ENCODE measurements at places on chromosomes 13 and 19.
A peak's percentile ranks its signal among the peaks of the same experiment; 100 is the strongest.

DNA sequence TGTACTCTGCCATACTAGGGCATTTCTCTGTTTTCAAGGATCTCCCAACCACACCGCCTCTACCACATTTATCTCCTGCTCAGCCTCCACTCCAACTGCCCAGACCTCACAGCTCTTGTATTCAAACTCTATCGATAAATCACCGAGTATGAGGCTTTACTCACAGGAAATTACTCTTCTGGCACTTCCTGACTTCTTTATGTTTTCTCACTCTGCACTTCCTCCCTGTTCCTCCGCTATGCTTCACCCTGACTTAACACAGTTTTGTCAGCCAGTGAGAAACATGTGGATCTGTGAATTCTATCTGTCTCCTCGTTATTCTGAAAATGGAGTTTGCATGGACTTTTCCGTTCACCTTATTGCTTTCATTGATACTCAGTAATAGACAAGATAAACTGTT is 2.6 kb upstream of the CARD8 start:
- DNase-seq, result peak; percentile 40

GRCh38 chr19:3161453-3161852 is 17.1 kb upstream of the S1PR4 start:
- DNase-seq, result no peak

- DNase-seq, result no peak
Measured at GRCh38 chr13:39244561-39245230, 206.4 kb downstream of the NHLRC3 start.

GRCh38 chr13:95352486-95352885 is 51.2 kb upstream of the ABCC4 start:
- no peak for DNase-seq

DNA sequence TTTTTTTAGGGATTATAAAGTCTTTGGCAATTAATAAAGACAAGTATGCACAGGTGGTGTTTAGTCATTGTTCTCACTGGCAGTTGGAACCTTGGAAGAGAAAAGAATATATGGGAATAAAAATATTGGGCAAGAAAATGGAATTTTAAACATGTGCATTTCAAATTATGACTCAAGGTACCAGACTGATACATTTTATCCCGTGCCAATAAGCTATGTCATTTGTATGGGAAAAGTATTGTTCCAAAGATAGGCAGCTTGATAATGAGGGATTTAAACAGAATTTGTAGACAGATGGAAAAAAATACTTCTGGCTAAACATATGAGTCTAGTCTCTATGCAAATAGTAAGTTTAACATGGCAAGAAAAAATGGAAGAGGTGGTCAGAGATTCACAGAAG is 169.5 kb upstream of the UFM1 start:
- no peak for DNase-seq

DNA sequence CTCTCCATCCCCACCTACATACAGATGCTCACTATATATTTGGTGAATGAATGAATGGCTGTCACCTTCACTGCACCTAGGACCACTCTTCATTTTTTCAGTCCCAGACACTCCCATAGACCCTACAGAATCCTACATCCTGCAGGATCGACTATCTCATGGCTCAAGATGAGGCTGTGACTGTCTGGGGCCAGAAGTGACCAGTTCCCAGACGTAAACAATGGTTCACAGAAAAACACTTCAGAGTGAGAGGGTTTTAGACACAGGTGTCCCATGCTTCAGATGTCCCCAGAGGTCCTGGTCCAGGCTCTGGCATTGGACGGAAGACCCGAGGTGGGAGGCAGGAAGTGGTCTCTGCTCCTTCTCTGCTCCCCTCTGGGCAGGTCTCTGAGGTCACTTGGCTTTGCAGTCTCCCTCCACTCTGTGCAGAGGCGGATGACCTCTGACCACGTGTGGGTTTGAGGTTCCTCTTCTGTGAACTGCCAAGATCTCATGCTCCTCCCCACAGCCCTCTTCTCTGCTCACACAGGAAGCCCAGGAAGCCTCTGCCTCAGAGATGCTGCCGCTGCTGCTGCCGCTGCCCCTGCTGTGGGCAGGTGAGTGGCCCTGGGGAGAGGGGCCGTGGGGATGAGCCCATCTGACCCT is 24.9 kb downstream of the SIGLEC7 start:
- DNase-seq, result peak; percentile 32

GRCh38 chr13:73698859-73699258 is 435.3 kb downstream of the KLF12 start:
- DNase-seq, result no peak

- no peak for DNase-seq
Measured at GRCh38 chr13:45255247-45255987, 54.6 kb upstream of the KCTD4 start.

- DNase-seq, result no peak
Measured at GRCh38 chr13:102097708-102098107, 304.1 kb downstream of the FGF14 start.

GRCh38 chr13:46101484-46102254 is 3.2 kb downstream of the CPB2 start:
- no peak for DNase-seq

GRCh38 chr19:44813070-44813840 is 4.4 kb downstream of the BCAM start:
- no peak for DNase-seq

DNA sequence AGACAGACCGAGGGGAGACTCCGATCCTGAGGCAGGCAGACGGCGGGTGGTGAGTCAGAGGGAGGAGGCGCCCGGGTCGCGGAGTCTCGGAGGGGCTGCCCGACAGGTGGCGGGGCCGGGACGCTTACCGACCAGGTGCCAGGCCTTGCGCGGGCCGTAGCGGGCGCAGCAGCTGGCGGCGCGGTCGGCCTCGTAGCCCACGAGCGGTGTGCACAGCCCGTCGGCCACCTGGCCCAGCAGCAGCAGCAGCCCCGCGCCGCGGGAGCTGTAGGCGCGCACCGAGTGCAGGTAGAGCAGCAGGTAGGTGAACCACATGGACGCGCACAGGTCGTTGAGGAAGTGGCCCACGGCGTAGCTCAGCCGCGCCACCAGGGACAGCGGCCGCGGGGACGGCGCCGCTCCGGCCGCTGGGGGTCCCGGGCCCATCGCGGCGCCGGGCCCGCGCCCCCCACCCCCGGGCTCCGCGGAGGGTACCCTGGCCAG is 367 bp downstream of the MFSD12 start:
- peak; percentile 77 for DNase-seq

GRCh38 chr19:41646589-41647204 is 19.8 kb upstream of the CEACAM4 start:
- DNase-seq, result peak; percentile 51

- no peak for DNase-seq
Measured at GRCh38 chr19:3658004-3658869, 31.6 kb upstream of the CACTIN start.

DNA sequence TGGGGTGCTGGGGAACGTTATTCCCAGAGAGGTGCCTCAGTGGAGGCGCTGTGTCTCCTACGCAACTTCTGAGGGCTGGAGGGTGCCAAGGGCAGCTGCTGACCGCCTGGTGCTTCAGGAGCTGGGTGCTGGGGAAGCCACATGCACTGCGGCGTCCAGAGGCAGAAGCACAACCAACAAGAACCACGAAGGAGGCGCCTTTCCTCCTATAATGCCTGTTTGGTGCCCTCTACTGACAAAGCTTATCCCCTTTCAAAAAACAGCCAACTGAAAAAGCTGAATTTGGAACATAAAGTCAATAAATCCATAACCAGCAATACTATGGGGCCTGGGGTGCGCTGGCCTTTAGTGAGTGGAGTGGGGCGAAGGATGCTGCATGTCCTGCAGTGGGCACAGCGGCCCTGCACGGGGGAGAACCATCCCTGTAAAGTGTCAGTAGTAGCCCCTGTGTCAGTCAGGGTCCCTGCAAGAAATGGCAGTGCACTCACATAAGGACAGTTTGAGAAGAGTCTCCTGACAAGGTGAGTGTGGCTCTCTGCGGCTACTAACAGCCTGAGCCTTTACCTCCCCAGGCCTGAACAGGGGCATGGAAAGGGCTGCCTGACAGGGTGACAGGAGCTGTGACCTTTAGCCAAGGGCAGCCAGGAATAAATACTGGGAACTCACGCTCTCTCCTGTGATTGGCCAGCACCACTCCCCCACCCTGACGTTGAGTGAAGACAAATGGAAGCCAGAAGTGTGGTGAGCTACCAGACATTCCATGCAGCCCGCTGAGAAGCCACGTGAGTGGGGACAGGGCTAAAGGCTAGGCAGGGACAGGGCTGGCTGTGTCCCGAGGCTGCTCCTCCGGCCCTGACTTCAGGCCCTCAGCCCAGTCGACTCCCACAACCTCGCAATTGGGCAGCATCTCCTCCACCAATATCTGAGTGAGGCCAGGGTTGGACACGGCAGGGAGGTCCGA is 4.5 kb upstream of the B3GNT8 start:
- DNase-seq, result no peak

DNA sequence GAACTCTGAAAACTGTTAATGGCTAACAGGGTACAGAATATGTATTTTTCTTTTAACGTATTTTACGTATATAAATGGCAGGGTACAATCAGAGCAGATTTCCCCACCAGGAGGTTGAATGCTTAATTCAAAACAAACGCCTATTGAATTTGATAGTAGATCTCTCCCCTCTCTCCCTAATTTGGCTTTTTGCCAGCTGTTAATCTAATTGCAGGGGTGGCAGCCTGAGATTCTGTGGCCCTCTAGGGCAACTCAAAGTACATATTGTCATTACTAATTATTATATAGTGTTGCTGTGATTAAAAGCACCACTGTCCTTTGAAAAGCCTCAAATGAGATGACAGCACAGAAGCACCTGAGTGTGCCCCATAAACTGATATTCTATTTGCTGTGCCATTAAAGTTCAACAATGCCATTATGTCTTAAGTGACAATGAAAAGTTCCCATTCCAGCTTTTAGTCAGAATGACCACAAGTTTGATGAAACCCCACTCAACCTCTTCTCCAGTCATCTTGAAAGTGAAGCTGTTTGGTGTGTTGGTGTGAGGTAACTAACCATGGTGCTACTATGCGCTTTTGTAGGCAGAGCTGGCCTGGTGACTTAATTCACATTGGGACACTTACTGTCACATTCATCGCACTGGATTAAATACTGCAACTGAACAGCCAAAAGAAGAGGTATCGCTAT is 351.4 kb downstream of the KCNRG start:
- DNase-seq, result no peak

DNA sequence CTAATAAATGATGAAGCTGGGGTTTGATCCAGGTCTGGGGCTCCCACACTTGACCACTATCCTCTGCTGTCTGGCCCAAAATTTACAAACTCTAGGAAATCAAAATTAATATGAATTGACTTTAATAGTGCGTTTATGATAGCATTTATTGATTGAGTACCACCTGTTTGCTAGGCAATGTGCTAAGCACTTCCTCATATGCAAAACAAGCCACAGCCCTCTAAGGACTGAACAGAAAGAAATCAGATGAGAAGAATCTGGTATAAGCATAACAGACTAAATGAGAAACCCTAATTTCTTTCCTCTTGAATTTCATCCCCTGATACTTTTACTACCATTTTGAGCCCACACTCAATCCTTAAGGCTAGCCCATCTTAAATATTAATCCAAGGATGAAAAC is 6.6 kb upstream of the MLNR start:
- DNase-seq, result no peak

DNA sequence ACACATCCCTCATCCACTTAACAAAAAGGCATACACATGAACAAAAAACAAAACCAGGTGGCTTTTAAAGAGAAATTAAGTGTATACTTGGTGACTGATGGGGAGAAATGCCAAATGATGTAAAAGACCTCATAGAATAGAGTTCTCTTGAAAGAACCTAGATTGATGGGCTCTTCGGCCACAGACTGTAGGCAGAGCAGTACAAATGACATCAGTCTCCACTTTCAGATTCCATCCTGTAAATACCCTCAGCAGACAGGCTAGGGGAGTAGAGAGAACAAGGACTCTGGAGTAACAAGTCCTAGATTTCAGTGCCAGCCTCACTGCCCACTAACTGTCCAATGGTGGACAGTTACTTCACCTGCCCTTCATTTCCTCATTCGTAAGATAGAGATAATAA is 203.8 kb downstream of the MZT1 start:
- DNase-seq, result no peak

GRCh38 chr19:6235031-6235951 is 44.5 kb downstream of the MLLT1 start:
- no peak for DNase-seq

GRCh38 chr13:40999416-40999815 is 19.7 kb downstream of the ELF1 start:
- no peak for DNase-seq

GRCh38 chr13:51938454-51938853 is 72.8 kb downstream of the ATP7B start:
- DNase-seq, result no peak

DNA sequence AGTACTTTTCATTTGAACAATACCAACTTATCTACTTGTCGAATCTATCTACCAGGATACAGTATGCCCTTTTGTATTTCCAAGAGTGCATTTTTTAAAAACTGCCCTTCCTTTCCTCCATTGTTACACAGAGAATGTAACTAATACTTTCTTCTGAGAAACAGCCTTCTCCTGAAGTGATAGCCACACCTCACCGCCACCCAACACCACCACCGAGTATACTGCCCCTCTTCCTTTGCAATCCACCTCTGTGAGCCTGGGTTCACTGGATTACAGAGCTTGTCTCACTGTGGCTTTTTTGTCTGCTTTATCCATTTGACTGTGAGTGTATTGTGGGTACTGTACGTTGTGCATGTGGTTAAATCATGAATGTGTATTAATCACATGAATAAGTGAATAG is 305.4 kb downstream of the KLF12 start:
- DNase-seq, result no peak

- DNase-seq, result no peak
Measured at GRCh38 chr13:80824229-80824628, 483.3 kb upstream of the SPRY2 start.

GRCh38 chr13:23845105-23845725 is 44.0 kb downstream of the MIPEP start:
- DNase-seq, result no peak

- no peak for DNase-seq
Measured at GRCh38 chr19:14317157-14317556, 64.1 kb upstream of the ADGRE5 start.

GRCh38 chr13:26601669-26602068 is 44.2 kb downstream of the WASF3 start:
- no peak for DNase-seq

- no peak for DNase-seq
Measured at GRCh38 chr13:31769575-31769974, 30.2 kb downstream of the RXFP2 start.

DNA sequence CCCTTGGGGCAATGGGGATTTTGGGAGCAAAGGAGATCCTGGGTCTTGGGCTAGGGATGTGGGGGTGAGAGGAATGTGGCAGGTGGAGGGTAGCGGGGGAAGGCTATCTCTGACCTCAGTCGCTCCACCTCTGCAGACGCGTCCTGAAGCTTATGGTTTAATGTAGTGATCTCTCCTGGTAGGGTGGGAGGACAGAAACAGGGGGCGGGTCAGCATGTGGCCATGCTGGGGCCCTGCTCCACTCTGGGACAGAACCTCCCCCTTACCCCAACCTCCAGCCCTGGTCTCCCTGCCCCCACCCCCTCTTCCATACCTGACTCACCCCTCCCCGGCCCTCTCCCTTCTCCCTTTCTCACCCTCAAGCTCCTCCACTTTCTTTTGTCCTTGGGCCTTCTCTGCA is 1.4 kb downstream of the BST2 start:
- peak; percentile 19 for DNase-seq

- DNase-seq, result no peak
Measured at GRCh38 chr19:56900573-56901097, 60.1 kb upstream of the PEG3 start.

GRCh38 chr13:112066624-112067004 is 335 bp upstream of the SOX1 start:
- DNase-seq, result peak; percentile 59

GRCh38 chr13:42041011-42041683 is 7.3 kb upstream of the DGKH start:
- peak; percentile 46 for DNase-seq

GRCh38 chr13:91955546-91956355 is 557.3 kb downstream of the GPC5 start:
- no peak for DNase-seq

- no peak for DNase-seq
Measured at GRCh38 chr13:22562116-22562515, 618.7 kb upstream of the SGCG start.

Measured in CD4-positive, alpha-beta T cell treated with Interleukin-6 for 4 hours (primary cell).